ENCODE measurements at places on chromosomes 11 and 22.

DNA sequence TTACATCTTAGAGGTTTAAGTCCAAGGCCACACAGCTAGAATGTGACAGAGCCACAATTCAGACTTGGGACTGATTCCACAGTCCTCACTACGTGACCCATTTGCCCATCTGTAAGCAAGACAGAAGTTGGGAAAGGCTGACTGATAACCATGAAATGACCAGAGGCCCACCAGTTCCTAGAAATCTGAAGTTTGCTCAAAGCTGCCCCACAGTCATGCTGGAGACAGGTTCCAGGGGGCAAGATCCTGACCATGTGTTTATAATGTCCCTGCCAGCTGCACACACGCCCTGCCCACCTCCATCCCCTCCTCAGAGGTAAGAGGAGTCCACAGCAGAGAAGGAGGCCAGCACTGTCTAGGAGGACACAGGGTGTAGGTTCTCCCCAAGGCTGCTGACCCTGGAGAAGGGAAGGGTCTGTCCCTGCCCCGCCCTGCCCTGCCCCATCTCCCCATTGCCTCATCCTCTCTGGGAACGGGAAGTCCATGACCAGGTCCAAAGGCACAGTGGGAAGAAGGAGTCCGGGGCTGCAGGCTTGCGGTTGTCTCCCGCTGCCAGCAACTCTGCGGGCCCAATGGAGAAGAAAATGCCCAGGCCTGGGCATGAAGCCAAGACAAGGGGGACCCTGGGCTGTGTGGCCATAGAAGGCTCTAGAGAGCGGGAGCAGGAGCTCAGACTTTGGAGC lies 11.9 kb upstream of the OAF start:
- DNase-seq, result no peak

- no peak for DNase-seq
These were observed 87.8 kb upstream of the PRDM11 start for GRCh38 chr11:45058647-45058950.

GRCh38 chr11:112364962-112365481 lies 104.4 kb upstream of the PLET1 start:
- DNase-seq, result no peak

DNA sequence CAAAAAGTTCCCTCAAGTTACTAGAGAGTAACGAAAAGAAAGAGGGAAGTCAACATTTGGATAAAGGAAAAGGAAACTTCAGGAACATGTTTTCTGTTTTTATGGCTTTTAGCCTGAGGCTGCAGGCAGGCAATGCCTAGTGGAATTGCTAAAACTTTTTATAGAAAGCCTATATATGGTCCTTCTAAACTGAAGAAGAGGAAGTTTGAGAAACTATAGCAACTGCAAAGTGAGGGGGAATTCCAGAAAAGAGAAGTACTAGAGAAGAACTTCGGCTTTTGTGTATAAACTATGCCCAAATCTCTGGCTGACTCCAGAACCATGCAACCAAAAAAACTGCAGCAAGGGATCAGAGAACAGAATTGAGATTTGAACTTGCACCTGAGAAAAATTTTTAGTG lies 74.3 kb upstream of the ARHGAP42 start:
- DNase-seq, result no peak

- DNase-seq, result no peak
These were observed 15.8 kb upstream of the RTN4RL2 start for GRCh38 chr11:57444362-57445121.

- DNase-seq, result no peak
These were observed 313.1 kb downstream of the C11orf87 start for GRCh38 chr11:109735128-109735527.

GRCh38 chr22:23384431-23384830 lies 195.7 kb downstream of the IGLL1 start:
- DNase-seq, result no peak

- no peak for DNase-seq
These were observed 4.5 kb downstream of the MYEOV start for GRCh38 chr11:69298267-69299022.

- no peak for DNase-seq
These were observed 10.0 kb downstream of the SHANK2 start for GRCh38 chr11:71242391-71242790.

GRCh38 chr11:75633409-75634066 lies 35.3 kb downstream of the MAP6 start:
- no peak for DNase-seq

DNA sequence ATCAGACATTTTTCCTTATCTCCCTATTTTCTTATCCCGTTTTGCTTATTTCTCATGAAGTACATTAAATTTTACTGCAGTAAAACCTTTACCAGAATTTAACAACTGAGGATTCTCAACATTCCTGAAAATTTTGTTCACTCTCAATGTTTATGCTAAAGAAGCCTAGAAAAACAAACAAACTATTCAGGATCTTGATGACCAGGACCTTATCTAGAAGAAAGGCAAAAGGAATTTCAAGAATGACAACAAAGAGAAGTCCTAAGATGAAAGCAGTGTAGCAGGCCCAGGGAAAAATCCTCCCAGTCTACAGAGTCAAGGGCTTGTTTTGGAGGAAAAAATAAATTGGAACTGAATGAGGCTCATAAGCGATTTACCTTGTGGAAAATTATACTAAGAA lies 283.3 kb upstream of the ARHGAP42 start:
- DNase-seq, result no peak

GRCh38 chr11:61602775-61603569 lies 22.1 kb upstream of the SYT7 start:
- no peak for DNase-seq

GRCh38 chr11:68963779-68964178 lies 17.0 kb downstream of the MRGPRD start:
- DNase-seq, result no peak

- no peak for DNase-seq
These were observed 2.3 kb upstream of the MCAM start for GRCh38 chr11:119319136-119319699.

GRCh38 chr11:31995525-31996094 lies 95.3 kb upstream of the RCN1 start:
- DNase-seq, result no peak

- DNase-seq, result no peak
These were observed 44.3 kb downstream of the ZNRF3 start for GRCh38 chr22:28927630-28928029.

DNA sequence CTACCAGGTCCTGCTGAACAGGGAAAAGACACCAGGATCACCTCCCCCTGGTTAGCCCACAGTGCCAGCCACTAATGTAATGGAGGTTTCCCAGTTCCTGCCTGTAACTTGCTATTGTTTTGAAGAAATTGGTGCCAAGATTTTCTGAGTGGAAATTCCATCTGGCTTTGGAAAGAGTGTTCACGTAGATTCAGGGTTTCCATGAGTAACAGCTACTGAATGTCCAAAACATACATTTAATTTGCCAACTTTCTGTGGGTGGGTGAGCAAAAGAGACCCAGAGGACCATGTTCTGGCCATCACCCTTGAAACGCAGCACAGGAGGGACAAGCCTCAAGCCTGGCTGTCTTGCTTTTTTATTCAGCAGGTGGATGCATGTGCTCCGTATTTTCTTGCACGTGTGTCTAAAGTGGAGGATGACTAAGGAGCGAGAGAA lies 8.8 kb upstream of the DKK3 start:
- no peak for DNase-seq

- DNase-seq, result no peak
These were observed 101.3 kb downstream of the RRM1 start for GRCh38 chr11:4195909-4196308.

- DNase-seq, result no peak
These were observed 17.9 kb upstream of the SESN3 start for GRCh38 chr11:95248666-95249467.

- no peak for DNase-seq
These were observed 26.4 kb upstream of the ADORA2A start for GRCh38 chr22:24400726-24401596.

Measured in stimulated activated CD4-positive, alpha-beta T cell treated with anti-CD3 and anti-CD28 coated beads, Interleukin-12 subunit alpha, Interleukin-12 subunit beta, amount 100 ng/mL, for 4 hours (primary cell).